ENCODE measurements at places on chromosomes 2 and 18.

DNA sequence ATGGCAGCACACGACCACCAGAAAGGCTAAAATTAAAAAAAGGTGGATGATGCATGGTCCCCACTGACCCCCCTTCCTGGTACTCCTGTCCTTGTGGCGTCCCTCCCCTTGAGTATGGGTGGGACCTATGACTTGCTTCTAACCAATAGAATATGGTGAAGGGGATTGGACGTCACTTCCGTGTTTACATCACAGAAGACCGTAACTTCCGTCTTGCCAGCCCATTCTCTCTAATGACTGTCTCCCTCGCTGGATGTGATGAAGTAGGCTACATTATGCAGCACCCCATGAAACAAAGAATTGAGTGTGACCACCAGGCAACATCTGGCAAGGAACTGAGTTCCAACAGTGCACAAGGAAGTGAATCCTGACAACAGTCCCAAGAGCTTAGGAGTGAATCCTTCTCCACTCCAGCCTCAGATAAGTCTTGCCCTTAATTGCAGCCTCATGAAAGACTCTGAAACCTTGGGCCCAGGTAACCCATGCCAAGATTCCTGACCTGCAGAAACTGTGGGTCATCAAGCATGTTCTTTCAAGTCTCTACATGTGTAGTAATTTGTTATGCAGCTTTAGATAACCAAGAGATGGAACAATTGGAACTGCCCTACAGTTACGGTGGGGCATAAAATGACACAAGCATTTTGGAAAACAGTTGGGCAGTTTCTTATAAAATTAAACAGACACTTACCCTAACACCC is 80.1 kb upstream of the NPAS2 start:
- DNase-seq, result no peak

- DNase-seq, result no peak
Measured at GRCh38 chr2:217066510-217067270, 206.8 kb upstream of the TNP1 start.

DNA sequence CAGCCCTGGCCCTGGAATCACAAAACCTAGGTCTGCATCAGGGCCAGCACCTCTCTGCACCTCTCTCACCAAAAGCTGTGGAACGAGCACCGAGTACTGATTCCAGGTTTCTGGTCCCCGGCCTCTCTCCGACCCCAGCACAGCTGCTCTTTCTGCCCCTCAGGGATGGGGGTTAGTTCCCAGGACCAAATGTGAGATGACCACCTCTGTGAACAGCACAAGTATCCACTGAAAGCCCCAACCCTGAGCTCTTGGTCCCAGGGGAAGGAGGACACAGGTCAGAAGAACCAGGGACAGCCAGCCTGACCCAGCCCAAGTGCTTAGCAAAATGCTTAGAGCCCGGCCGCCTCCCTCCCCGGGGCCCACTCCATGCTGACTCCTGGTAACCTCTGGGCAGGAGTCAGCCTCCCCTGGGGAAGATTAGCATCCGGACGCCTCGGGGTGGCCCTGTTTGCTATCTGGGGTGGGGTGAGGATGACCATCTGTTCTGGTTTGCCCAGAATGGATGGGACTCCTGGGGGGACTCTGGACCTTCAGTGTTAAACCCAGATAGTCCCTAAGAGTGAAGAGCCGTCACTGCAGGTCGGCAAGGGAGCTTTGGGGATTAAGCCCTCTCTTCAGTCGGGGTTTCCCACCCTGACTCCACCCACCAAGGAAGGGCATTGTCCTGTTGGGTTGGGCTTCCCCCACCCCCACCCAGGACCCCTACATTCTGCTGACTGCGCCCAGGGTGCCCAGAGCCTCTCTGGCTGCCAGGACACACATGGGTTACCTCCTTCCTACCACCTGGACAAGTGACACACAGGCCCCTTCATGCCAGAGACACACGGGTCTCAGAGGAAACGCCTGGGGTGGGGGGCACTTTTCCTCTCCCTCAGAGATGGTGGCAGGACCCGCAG is 9.4 kb upstream of the GPR55 start:
- DNase-seq, result no peak

GRCh38 chr2:88144914-88145497 is 17.1 kb upstream of the FABP1 start:
- DNase-seq, result no peak

DNA sequence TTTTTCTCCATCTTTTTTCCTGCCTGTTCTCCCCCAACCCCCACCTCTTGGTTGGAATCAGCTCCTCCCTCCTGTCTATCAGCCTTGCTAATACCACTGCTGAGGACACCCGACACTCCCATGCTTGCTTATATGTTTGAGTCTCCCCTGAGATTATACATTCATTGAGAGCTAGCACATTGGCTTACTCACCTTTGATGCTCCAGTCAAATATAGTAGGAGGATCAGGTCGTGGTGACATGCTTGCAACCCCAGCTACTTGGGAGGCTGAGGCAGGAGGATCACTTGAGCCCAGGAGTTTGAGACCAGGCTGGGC is 91.5 kb upstream of the CCBE1 start:
- DNase-seq, result no peak

DNA sequence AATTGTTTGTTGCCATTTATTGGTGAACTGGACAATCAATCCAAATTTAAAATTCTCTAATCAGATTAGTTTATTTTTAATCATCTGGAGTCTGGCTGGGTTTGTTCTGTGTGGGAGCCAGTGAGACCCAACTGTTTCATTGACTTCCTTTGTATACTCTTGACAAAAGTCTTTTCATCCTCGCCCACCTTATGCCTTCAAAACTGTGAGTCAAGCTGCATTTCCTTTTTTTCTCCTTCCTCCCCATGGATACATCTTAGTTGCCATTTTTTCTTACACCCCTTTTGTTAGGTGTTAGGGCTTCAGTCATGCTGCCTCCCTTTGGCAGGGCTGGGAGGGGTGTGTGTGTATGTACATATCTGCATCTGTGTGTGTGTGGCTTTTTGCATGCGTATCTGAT is 117.6 kb downstream of the PRKCE start:
- no peak for DNase-seq

- no peak for DNase-seq
Measured at GRCh38 chr2:240553956-240554480, 3.8 kb downstream of the ANKMY1 start.

GRCh38 chr2:16429431-16430145 is 236.0 kb downstream of the CYRIA start:
- DNase-seq, result no peak

GRCh38 chr18:50757358-50757757 is 62.5 kb downstream of the MRO start:
- no peak for DNase-seq

DNA sequence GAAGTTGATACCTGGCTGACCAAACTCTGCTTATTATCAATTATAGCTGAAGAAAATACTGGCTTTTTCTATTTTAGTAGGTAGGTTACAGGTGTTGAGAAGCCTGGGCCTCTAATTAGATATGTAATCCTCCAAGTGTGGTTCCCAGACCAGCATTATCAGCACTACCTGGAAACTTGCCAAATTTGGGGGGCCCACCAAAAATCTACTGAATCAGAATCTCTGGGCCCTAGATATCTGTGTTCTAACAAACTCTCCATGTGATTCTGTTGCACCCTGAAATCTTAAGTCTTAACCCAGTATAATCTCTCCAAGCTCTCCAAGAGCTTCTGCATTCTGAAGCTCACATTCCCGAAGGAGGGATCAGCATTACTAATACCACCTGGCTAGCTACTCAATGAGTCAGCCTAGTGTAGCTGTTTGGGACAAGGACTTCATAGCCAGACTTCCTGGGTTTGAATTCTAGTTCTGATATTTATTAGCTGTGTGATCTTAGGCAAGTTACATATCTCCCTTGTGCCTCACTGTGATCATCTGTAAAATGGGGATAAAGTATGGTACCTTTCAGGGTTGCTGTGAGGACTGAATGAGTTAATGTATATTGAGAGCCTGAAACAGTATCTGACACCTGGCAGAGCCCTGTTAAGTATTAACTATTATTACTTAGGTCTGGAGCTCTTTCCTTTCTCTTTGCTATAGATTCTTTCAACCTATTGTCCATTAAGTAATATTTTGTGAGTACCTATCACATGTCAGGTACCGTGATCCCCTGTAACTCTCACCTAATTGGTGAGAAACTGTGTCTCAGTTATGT is 94.1 kb upstream of the CD302 start:
- DNase-seq, result no peak

DNA sequence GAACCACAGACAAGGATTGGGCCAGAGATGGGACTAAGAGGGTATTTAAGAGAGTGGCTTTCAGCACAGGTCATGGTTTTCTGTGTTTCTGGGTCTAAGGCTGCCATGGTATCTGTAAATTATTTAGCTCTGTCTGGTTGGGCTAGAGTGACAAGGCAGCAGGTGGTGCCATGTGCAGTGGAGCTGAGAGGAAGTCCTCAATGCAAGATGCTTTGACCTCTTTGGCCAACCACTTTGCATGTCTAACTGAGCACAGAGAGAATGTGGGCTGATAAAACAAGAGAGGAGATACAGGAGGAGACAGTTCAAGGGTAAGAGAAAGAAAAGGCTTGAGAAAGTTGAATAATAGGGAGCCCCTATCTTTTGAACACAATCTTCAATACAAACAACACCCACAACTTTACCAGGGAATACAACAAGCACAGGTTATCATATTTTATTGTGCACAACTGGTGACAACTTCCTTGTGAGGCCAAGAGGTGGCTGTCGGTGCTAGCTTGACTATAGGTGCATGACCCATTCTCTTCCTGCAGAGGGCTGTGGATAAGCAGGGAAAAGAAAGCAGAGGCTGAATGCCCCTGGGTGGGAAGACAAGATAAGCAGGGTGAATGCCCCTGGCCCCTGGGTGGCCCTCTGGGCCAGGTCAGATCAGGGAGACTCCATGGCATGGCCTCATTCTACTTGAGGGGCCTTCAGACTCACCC is 12.3 kb downstream of the FLACC1 start:
- DNase-seq, result no peak

DNA sequence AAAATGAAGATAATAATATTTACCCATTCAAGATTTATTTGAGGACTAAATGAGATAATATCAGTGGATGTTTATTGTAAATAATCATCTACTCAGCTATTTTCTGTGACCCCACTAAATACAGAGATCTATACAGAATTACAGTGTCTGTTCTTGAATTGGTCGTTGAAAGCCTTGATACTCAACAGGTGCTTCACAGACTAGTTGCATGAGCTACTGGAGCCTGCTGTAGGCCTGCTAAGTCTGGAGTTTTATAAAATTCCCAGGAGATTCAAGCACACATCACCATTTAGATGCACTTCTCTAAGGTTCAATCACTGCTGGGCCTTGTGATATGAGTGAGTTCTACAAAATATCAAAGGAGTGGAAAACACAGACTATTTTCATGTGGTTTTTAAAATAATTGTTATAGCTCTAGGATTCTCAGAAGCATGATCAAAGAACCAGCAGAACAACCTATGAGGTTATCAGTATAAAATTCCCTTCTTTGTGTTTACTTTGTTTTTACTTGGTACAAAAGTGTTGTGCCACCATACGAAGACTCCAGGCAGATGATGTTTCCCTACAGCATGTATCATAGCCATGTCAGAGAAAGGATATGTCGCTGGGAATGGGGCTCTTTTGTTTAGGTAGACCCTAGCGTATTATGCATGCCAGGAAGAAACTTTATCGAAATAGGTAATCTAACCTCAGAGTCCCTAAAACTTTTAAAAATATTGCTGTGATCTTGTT is 7.1 kb downstream of the SULT1C4 start:
- no peak for DNase-seq

GRCh38 chr2:110865188-110865587 is 132.8 kb downstream of the ACOXL start:
- DNase-seq, result no peak

DNA sequence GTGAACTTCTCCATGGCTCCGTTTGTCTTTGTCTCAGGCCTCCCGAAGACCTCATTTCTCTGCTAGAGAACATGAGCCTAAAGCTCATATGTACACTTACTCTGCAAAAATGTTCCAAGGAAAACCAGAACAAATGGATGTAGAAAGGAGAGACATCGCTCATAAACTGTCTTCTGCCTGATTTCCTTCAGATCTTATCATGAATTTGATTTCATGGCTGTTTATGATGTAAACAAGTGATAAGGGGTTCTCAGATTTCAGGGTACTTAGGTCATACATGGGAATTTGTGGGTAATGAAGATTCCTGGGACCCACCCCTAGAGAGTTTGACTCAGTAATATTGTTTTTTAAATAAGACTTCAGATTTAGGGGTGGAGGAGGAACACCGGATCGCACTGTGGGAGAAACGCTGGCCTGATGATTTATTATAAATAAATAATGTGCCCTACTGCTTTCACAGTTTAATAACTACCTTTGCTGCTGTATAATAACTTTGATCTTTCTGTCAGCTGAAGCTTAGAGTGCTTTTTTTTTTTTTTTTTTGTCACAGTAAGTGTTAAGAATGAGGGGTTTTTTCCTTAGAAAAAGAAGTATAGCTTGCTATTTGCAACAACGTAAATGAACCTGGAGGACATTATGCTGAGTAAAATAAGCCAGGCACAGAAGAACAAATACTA is 14.9 kb downstream of the AOX1 start:
- DNase-seq, result no peak

GRCh38 chr18:67919316-67919715 is 402.8 kb upstream of the DSEL start:
- DNase-seq, result no peak

DNA sequence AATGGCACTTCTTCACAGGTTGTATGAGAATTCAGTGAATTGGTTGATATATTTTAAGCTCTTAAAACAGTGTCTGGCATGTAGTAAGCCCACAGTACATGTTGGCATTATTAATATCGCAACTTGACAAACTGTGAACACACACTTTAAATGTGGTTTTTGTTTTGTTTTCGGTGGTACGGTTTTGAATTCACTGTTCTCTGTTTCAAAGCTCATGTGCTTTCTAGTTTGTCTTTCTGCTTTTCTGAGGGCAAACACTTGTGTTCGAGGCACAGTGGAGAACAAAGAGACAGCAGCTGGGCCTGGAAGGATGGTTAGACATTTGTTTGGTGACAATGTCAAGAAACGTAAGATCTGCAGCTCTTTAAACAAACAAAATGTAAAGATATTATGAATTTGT is 276.5 kb upstream of the MC4R start:
- no peak for DNase-seq

GRCh38 chr2:207121784-207122183 is 44.0 kb downstream of the KLF7 start:
- no peak for DNase-seq

DNA sequence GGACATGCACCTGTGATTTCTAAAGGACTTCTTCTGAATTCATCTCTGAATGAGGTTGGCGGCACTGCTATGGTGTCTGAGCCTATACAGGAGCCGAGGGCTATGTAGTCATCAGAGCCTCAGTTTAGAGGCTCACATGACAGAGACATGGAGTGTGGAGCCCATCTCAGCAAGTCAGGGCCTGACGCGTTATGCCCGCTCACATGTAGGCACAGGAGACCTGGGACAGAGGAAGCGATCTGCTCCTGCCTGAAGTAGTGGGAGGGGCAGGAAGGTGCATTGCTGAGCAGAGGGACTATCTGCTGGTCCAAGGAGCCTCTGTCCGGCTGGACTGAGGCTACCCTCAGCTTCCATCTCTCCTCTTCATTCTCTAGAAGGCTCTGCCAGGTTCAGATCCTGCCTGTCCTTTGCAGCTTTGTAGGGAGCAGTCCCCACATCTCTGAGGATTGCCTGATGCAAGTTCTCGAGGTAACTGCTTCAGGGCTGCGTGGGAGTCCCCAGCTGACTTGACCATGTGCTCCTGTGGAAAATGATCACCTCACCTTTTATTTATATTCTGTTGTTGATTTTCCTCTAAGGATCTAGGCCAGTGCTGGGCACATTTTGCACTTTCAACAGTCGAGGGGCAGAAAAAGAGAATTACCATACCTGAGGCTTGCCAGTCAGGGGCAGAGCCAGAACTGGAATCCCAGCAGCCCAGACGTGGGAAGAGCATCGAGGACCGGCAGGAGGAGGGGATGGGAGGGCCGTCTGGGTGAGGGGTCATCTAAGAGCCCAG is 16.6 kb downstream of the KLHL29 start:
- DNase-seq, result no peak
